Psoas muscle (tissue), 8 donors: ENCODE measurements at places on chromosomes 2 and 18. TPM values are rescaled to one million over a fixed set of nuclear protein-coding genes. Genes with fewer than 3 reads are reported as not detected.

Gene B3GNT7
- 0.51 TPM for total RNA-seq

Gene CAPN14
- total RNA-seq = not detected

DNA sequence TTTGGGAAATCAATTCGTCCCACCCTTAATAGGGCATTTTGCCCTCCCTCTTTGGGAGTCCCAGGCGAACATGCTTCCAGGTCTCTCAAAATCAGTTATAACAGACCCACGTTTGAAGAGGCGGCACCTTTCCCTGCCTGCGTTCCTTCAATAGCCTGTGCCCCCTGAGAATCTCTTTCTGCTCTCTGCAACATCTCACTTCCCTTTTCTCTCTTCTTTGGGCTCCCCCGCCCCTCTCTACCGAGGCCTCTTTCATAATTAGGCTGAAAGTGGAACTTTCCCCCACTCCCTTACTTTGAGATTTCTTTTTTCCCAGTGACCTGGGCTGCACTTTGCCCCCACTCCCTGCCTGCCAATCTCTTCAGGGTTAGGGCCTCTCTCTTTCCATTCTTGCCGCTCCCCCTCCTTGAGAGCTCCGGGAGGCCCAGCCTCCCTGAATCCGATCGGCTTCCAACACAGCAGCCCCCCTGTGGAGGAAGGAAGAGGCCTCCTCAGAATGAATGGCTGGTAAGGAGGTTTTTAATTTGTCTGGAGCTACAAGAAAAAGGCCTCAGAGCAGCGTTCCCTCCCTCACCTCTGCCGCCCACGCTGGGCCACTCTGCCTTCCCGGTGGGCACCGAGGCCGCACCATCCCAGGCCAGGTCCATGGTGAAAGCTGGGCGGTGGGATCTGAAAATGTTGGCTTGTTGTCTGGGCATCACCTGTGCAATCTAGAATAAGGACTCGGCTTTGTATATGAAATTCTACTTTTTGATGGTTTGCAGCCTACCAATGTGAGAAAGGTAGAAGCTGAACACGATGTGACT, 162.6 kb upstream of the SIX3 start:
- DNase-seq = no peak

DNA sequence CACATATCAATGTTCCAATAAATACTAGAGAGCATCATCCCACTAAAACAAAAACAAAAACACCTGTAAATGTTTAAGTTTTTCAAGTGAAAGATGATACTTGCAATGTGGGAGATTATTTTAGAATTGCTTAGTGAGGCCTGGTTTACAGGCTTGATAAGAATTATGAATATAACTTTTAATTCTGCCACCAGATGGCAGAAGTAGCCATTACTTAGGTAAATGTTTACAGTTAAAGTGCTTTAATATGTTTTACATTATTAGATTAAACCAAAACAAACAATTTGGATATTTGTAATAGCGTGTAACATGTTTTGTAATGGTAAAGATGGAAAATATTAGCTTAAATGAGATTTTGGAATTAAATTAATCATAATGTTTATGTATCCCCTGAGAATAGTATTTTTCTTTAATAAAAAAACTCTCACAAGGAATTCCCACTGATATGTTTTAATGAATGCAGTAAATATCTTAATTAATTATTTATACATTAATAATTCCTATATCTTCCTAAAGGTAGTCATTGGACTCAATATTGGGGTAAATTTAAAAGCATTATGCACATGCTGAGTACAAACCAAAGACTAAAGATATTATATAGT, 522.0 kb downstream of the SPAG16 start:
- DNase-seq = no peak

GRCh38 chr2:27362678-27363420, 6.3 kb upstream of the GTF3C2 start:
- DNase-seq = no peak

Gene LYPD1
- not detected for total RNA-seq

GRCh38 chr2:239374896-239375277, 25.9 kb downstream of the HDAC4 start:
- no peak for DNase-seq

Gene GALR1
- total RNA-seq = not detected
